ENCODE measurements at places on chromosomes 4 and X.

DNA sequence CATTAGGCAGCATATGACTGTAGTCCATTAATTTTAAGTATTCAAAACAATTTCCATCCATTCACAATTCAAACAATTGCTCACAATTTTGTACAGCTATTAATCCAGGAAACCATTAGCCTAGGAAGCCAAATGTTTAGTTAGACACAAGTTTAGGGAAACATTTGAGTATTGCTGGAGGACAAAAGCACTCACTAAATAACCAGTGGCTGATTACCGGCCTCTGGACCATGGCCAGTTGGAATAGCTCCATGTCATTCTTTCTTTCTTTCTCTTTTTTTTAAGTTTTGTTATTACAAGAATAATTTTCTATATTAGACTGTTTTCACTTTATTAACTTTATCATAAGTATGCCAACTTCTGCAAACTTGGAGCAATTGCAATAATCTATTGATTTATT lies 31.3 kb downstream of the TRIML2 start:
- no peak for DNase-seq

GRCh38 chr4:169295822-169296221 lies 25.1 kb upstream of the SH3RF1 start:
- DNase-seq = no peak

DNA sequence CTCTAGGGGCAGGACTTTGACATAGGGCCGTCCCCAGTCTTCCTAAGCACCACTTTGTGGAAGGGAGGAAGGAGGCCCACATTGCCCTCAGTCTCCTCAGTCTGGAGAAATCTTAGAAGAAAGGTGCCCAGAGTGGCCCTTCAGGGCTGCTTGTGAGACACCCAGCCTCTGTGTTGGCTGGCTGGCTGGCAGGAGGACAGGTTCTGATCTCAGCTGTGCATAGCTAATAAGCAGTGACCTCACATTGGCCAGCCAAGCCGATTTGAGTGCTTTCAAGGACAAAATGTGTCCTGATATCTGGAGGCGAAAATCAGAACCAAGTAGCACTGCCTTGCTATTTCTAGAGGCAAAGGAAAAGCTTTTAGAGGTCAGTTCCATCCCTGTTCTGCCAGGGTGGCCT lies 211.5 kb downstream of the BCOR start:
- no peak for DNase-seq

GRCh38 chrX:123971982-123972381 lies 10.5 kb downstream of the STAG2 start:
- peak; percentile 28 for DNase-seq

- DNase-seq = peak; percentile 79
Observed at GRCh38 chr4:181659202-181659601, 584.0 kb upstream of the TENM3 start.

GRCh38 chrX:7283741-7284140 lies 135.8 kb upstream of the PUDP start:
- DNase-seq = no peak

GRCh38 chr4:100075056-100075455 lies 115.2 kb downstream of the DDIT4L start:
- peak; percentile 42 for DNase-seq
